ENCODE measurements at places on chromosomes 5 and 9.

DNA sequence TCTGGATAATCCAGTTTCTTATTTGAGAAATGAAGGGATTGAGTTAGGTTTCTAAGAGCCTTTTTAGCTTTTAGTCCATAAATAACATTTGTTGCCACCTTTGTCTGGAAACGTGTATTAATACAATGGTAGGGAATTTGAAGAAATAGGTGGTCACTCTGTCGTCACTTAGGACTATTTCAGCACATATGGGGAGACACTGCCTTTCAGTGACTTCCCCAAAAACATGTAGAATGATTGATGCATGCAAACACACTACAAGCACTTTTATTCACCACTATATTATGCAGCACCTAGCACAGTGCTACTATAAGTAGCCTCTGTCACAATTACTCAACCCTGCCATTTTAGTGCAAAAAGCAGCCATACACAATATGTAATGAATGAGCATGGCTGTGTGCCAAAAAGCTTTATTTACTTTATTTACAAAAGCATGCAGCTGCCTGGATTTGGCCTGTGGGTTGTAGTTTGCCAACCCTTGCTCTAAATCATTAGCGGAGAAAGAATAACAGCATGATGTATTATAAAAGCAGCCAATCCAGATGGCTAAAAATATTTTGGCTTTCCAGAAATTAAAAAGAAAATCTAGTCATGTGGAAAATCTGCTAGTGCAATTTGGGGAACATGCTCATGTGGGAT lies 154.2 kb upstream of the HMHB1 start:
- no peak for DNase-seq

- DNase-seq, result no peak
Observed at GRCh38 chr5:135013445-135013844, 20.6 kb downstream of the PITX1 start.

DNA sequence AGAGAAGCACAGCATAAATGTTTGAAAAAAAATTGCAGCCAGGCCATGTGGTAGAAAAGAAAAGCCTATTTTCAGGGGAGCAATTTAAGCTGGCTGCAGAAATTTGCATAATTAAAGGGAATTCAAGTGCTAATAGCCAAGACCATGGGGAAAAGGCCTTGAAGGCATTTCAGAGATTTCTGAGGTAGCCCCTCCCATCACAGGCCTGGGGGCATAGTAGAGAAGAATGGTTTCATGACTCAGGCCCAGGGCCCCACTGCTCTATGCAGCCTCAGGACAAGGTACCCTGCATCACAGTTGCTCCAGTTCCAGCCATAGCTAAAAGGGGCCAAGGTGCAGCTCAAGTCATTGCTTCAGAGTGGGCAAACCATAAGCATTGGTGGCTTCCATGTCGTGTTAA lies 1416.0 kb downstream of the EFNA5 start:
- DNase-seq, result no peak

DNA sequence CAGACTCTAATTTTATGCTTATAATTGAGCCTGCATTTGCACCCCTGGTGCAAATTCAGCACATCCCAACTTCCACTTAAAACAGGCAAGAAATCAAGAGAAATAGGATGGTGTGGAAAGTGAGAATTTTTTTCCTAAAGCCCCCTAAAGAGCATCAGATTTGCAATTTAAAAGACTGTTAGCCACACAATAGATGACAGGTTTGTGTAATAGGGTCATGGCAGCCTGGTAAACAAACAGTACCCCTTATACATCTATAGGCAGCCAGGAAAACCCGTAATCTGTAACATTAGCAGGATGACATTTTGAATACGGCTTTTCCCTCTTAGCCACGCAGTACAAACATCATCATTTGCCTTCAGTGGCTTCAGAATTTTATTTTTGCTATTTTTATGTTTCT lies 17.2 kb downstream of the EBF1 start:
- no peak for DNase-seq

DNA sequence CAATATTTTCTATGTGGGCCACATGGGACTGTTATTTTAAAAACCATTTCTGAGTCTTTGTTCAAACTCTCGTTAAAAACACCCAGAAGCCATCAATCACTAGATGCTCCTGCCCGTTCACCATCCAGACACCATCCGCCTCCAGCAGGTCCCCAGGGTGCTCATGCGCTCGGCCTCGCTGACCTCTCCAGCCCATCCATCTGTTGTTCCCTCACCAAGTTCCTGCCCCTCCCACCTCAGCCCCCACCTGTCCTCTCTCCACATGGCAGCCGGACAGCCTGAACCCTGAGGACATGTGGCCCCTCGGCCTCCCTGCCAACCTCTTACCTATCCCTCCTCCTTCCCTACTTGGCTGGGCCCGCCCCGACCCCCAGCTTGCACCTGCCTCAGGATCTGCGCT lies 31.6 kb downstream of the NSUN2 start:
- no peak for DNase-seq

- no peak for DNase-seq
Observed at GRCh38 chr9:122186777-122187470, 27.2 kb downstream of the MORN5 start.

All from activated T-cell treated with anti-CD3 and anti-CD28 coated beads, Interleukin-2, amount 50 U/mL, for 48 hours (primary cell).